IMR-90 (cell line): ENCODE measurements at places on chromosomes 6 and 20.

GRCh38 chr6:8155259-8156012 is 53.1 kb upstream of the EEF1E1 start:
- H3K4me1 ChIP-seq, result no peaks in the 10 kb centered on the region
- DNase-seq, result no peak
- H3K4me3 ChIP-seq, result no peak overlapping the region
- peaks cover 4% of the 10 kb centered on the region for H3K27me3 ChIP-seq
- H3K27ac ChIP-seq, result no peak overlapping the region
- H3K36me3 ChIP-seq, result no peaks in the 10 kb centered on the region

DNA sequence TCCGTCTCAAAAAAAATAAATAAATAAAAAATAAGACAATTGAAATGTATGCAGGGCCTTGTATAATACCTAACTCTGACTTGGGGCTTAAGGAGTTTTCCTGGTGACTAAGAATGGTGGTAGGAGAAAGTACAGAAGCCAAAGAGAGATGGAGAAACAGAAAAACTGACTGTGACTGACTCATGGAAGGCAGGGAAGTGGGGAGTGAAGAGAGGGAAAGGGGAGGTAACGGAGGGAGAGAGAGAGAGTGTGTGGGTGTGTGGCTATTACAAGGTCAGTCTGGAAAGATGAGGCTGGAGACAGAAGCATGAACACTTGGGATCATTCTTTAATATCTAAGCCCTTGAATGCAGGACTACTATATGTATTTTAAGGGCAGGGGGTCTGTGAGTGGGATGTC is 38.5 kb downstream of the SNRNP48 start:
- H3K27me3 ChIP-seq, result peaks cover 6% of the 10 kb centered on the region; the same call in 1 of the 2 replicates
- peak; percentile 71 for DNase-seq
- H3K27ac ChIP-seq, result no peak overlapping the region
- H3K4me3 ChIP-seq, result no peak overlapping the region

DNA sequence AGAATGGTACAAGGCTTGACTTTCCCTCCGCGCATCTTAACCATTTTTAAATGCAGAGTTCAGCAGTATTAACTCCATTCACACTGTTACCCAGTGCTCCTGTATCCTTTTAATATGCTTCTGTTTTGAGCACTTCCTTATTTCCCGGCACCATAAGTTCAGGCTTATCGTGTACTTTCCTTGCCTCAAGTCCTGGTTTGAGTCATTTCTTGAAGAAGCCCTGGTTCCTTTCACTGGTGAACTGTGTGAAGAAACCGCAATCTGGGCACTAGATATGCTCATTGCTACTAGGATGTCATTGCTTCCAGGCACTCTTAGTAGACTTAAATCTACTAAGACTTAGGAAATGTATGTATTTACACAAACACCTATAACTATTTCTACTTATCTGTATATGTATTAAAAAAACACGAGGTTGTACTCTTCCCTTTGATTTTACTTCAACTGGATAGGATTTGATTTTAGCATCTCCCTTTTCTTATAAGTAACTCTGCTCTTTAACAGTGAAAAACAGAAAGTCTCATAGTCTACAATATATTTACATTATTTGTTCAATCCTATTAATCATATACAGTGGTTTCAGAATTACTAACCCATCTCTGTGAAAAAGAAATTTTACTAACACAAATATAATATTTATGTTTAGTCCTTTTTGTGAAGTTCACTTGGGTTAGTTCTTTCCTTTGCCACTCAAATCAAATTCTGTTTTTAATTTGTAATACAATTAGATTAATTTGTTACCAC is 135.5 kb downstream of the CDKAL1 start:
- peak; percentile 18 for DNase-seq
- H3K4me1 ChIP-seq, result no peaks in the 10 kb centered on the region
- H3K36me3 ChIP-seq, result no peaks in the 10 kb centered on the region
- H3K4me3 ChIP-seq, result no peak overlapping the region
- H3K27ac ChIP-seq, result no peak overlapping the region

DNA sequence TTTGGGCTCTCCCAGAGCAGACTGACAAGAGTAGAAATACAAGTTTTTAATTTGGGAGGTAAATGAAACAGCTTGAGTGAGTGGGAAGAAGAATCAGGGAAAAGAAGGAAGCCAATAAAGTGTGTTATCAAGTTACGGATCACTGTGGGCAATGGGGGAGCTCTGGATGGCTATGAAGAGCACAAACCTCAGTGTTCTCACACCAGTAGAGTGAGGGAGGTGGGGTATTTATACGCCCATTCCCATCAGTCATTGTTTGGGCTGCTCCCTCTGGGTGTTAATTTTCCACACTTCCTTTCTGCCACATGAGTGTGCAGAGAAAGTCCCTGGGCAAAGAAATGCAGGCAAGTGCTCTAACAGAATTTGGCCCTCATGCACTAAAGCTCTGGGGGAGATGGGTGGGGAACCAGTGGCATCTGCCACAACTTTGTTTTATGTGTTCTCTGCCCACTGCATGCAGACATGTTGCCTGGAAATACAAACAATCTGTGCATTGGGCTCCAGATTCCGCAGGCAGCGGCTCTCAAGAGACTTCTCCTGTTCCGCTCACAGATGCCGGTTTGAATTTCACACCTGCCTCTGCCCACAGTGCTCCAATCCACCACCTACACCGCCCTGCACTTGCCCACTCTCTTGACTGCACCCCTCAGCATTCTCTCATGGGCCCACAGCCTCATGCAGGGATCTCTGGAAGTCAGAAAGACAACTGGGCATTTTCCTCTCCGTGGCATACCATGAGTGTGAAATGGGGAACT is 211.1 kb upstream of the RNF24 start:
- no peak for DNase-seq
- no peaks in the 10 kb centered on the region for H3K36me3 ChIP-seq
- peak overlapping the region; percentile 10; the same call in 1 of the 2 replicates for H3K27ac ChIP-seq
- no peak overlapping the region for H3K4me3 ChIP-seq

- no peaks in the 10 kb centered on the region for H3K27me3 ChIP-seq
- no peaks in the 10 kb centered on the region for H3K36me3 ChIP-seq
- no peaks in the 10 kb centered on the region for H3K4me1 ChIP-seq
- H3K27ac ChIP-seq, result no peak overlapping the region
- H3K4me3 ChIP-seq, result no peak overlapping the region
- no peak for DNase-seq
Measured at GRCh38 chr6:103079867-103080266, 1686.4 kb downstream of the GRIK2 start.

- peak overlapping the region; percentile 14 for H3K27ac ChIP-seq
- no peak overlapping the region for H3K4me3 ChIP-seq
- H3K4me1 ChIP-seq, result peaks cover 27% of the 10 kb centered on the region
- no peaks in the 10 kb centered on the region for H3K36me3 ChIP-seq
Measured at GRCh38 chr20:50427719-50428083, 82.5 kb upstream of the PTPN1 start.

DNA sequence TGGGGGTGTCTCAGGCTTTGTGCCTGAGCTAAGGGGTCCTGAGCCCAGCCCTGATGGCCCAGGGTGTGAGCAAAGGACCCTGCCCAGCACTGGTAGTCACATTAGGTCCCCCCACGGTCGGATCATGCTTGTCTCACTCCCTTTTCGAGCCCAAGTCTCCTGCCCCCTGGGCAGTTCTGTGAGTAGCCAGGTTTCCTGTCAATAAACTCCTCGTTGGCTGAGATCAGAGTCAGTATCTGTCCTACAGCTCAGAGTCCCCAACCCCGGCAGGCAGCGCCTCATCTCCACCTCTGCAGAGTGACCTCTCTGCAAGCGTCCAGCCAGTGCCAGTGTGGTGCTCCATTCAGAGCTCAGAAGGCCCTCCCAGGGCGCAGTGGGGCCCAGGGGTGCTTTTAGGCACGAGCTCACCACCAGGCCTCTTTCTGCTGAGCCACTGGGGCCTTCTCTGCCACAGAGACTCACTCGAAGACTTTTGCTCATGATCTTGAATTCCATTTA is 93.7 kb upstream of the PMEPA1 start:
- H3K36me3 ChIP-seq, result no peaks in the 10 kb centered on the region
- no peaks in the 10 kb centered on the region for H3K4me1 ChIP-seq
- H3K27ac ChIP-seq, result no peak overlapping the region
- no peak for DNase-seq

DNA sequence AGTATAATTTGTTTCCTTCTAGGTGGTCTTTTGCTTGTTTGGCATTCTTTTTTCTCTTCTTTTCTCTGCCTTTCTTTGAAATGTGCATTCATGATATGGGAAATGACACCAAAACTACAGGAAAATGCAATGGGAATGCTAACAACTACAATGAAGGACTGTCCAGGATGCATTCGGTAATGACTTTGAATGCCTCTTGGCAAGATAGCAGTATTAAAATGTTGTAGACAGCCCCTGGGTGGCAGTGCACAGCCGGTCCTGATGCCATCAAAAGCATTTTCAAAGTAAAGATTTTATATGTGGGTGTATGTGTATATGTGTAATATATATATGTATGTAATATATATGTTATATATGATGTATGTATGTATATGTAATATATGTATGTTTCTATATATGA is 218.8 kb upstream of the MMS22L start:
- H3K4me3 ChIP-seq, result no peak overlapping the region
- no peak for DNase-seq
- H3K27me3 ChIP-seq, result 0 out of 2 replicates have a peak, but pooled peaks cover 2% of the 10 kb centered on the region

DNA sequence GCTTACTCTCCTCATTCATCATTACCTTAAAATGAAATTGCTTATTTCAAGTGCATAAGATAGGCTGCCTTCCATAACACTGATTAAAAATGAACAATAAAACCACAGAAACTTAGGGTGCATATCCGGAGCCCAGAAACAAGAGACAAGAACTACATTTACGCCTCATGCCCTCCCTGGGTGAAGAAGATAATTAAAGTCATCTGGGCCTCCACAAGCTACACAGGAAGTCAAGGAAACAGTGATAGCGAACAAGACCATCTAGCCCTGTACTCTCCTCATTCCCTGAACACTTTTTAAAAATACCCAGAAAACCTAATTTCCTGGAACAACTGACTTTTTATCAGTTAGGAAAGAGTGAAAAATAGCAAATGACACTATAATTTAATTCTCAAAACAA is 6.3 kb downstream of the SOD2 start:
- DNase-seq, result no peak
- no peak overlapping the region for H3K4me3 ChIP-seq
- H3K27me3 ChIP-seq, result no peaks in the 10 kb centered on the region
- peaks cover 14% of the 10 kb centered on the region for H3K4me1 ChIP-seq

DNA sequence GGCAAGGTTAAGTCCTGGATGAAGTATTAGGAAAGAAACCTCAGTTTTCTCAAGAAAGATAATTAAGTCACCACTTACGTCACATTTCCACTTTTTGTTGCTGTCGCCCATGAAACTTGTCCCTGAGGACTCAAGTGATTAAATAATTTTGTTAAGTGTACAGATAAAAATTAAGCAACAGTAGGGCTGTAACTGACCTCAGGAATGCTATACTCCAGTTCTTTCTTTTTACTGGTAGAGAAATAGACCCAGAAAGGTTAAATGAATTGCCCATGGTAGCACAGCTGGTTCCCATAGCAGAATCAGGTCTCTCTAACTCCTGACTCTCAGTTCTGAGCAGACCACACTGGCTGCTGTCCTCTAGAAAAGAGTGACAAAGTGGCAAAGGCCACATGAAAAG is 54.5 kb downstream of the CLIC5 start:
- no peaks in the 10 kb centered on the region for H3K36me3 ChIP-seq
- peaks cover 5% of the 10 kb centered on the region; the same call in 1 of the 2 replicates for H3K27me3 ChIP-seq
- no peaks in the 10 kb centered on the region for H3K4me1 ChIP-seq

DNA sequence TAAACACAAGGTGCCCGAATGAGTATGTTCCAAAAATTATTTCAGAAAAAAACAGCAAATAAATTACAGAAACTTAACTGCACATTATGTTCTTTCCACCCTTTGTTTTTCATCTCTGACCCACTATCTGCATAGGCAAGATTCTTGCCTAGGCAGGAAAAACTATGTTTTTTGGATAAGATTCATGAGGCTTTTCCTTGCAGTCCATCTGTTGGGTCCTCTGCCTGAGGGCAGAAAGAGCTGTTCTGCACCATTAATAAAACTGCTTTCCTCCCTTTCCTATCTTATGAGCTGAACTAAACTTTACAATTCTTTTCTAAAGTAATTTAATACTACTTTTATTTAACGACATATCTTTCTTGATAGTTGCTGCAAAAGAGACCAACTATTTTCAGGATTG is 21.1 kb downstream of the ENPP1 start:
- DNase-seq, result no peak
- H3K4me3 ChIP-seq, result no peak overlapping the region
- no peaks in the 10 kb centered on the region; the same call in 1 of the 2 replicates for H3K4me1 ChIP-seq

DNA sequence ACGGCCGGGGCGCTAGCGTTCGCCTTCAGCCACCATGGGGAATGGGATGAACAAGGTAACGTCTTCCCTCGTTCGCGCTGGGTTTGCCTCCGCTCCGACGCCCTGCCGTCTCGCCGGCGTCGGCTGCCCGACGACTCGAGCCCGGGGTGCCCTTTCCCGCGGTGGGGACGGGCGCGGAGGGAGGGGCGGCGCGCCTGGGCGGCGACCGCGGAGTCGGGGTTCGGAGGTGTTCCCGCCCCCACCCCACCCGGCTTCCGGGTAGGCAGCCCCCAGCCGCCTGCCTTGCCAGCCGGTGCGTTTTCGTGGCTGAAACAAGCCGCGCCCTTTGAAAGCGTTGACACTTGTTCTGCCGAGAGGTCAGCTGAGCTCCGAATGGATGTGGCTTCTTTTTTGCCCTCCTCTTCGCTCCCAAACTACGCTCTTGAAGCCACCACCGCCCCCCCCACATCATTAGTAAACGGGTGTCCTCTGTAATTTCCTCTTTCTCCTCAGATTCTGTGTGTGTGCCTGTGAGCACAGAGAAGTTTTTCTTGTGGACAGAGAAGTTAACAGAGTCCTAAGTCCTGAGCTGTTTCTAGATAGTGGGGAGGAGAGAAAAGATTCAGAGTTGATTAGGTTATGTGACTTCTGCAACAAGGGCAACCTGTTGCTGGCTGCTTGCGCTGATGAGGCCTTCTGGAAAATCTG is 362 bp downstream of the DUSP22 start:
- H3K4me1 ChIP-seq, result peaks cover 4% of the 10 kb centered on the region; the same call in 1 of the 2 replicates
- peak overlapping the region; percentile 94 for H3K4me3 ChIP-seq
- H3K27me3 ChIP-seq, result peaks cover 5% of the 10 kb centered on the region
- peak overlapping the region; percentile 81 for H3K27ac ChIP-seq
- H3K36me3 ChIP-seq, result no peaks in the 10 kb centered on the region
- DNase-seq, result peak; percentile 24

DNA sequence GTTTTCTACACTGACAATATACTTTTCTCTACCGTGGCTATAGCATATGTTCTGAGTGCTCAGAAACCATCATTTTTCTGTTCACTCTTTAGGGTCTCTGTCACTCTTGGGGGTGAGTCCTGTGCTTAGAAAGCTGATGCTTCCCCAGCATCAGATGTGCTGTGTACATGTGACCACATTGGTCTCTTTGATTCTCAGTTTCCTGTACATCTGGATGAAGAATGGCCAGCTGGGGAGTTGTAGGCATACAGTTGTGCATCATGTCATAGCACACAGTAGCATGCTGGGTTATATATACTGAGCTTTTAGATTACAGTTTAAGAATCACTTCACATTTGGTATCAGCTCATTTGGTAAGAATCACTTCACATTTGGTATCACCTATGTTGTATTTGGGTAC is 238.6 kb upstream of the PREP start:
- no peaks in the 10 kb centered on the region for H3K36me3 ChIP-seq
- no peak overlapping the region for H3K27ac ChIP-seq

DNA sequence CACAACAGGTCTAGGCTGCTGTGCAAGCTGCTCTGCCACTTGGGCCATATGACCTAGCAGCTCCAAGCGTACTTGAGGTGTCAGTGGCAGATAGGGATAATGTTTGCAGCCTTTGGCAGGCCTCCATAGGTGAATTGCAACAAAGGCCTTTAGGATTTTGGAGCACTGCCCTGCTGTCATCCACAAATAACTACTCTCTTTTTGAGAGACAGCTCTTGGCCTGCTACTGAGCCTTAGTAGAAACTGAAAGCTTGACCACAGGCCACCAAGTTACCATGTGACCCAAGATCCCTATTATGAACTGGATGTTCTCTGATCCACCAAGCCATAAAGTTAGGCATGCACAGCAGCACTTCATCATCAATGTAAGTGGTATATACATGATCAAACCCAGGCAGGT is 29.9 kb downstream of the FBXO30 start:
- H3K27ac ChIP-seq, result no peak overlapping the region
- no peaks in the 10 kb centered on the region for H3K27me3 ChIP-seq
- H3K4me3 ChIP-seq, result no peak overlapping the region
- no peaks in the 10 kb centered on the region for H3K4me1 ChIP-seq
- DNase-seq, result no peak
